ENCODE measurements at places on chromosomes 16 and 17. TPM values are rescaled to one million over a fixed set of nuclear protein-coding genes. Genes with fewer than 3 reads are reported as not detected.

GRCh38 chr17:57801044-57801711, 48.7 kb downstream of the MRPS23 start:
- DNase-seq: no peak

- DNase-seq: no peak
Measured at GRCh38 chr17:17151055-17151454, 55.1 kb downstream of the PLD6 start.

DNA sequence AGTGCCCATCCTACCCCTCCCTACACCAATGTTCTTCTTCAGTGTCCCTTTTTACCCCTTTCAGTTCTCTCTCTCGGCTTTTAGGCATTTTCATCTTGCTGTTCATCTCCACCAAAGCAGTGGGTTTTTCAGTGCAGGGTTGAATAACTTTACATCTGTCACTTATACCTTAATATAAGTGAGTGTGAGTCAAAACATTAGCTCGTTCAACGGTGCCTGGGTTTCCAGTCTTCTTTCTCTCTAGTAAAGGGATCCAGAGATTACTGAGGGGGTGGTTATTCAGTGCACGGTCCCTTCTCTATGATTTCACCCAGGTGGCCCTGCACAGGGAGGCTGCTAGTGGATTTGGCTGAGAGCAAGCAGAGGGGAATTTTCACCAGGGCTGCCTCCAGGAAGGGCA, 210.6 kb upstream of the CDH5 start:
- DNase-seq: no peak

GRCh38 chr16:56257666-56258342, 66.5 kb downstream of the GNAO1 start:
- no peak for DNase-seq

GRCh38 chr17:79806863-79807720, 10.2 kb upstream of the CBX8 start:
- no peak for DNase-seq

DNA sequence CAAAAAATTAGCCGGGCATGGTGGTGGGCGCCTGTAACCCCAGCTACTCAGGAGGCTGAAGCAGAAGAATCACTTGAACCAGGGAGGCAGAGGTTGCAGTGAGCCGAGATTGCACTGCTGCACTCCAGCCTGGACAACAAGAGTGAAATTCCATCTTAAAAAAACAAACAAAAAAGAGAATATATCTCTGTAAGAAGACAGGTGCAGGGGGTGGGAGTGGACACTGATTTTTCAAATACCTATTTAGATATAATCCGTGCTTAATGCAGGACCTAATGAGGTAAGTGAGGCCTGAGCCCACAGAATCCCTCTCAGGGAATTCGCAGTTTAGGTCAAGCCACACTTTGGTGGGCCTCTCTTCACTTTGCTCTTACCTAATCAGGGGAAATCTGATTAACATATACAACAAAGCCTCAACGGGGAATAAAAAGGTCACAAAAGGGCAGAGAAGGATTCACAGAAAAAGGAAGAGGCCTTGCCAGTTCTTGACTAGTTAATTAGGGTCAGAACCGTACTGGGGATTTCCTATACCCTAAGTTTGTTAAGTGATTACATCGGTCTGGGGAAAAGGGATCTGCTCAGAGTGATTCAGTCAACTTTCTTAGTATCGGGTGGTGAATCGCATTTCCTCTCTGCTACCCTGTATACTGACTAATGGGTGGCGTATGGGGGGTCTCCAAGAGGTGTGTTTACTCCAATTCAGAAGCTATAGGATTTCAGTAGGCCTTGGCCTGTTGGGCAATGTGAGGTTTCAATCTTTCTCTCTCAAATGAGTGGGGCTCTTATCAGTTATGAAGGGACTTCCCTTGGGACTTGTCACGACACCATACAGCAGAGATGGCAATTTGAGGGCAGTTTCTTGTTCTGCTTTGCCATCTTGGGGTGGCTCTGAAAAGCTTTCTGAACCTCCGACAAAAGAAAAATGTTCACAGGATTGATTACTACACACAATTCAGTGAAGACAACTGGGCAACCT, 1.9 kb upstream of the NFAT5 start:
- peak; percentile 46 for DNase-seq

- DNase-seq: no peak
Measured at GRCh38 chr17:69565447-69565846, 150.9 kb downstream of the MAP2K6 start.

DNA sequence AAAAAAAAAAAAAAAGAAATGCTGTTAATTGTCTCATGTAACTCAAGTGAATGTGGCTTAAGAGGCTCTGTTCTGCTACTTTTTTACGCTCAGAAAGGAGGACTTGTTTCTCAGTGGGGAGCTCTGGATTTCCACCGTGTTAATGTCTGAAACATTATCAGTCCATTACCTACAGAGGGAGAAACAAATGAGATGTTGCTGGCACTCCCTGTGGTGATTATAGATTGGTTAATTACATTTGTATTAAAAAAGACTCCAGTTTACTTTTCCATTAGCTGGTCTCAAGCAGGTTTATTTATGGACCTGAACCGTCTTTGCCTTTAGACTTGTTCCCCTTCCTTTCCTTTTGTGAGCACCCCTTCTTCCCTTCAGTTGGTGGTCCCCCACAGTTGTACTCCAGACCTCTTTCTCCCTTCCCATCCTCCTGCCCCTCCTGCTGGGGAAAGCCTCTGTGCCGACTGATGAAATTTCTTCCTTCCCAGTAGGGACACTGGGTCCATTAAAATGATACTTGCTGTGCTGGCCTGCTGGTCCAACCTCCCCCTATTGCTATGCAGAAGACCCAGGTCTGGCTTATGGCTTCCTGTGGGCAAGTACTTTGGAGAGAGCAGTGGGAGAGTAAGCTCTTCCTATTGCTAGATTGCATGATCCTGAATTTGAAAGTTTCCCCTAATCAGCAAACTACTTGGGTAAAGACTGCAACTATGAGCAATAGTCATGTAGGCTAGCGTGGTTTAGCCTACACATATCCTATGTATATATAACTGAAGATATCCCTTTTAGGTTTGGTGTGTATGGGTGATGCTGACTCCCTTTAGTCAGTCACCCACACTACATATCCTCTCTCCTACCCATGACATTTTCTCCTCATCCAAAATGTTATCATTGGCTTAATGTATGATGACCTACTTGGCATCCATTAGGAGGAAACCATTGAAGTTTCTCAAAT, 8.1 kb downstream of the CDC6 start:
- DNase-seq: no peak

DNA sequence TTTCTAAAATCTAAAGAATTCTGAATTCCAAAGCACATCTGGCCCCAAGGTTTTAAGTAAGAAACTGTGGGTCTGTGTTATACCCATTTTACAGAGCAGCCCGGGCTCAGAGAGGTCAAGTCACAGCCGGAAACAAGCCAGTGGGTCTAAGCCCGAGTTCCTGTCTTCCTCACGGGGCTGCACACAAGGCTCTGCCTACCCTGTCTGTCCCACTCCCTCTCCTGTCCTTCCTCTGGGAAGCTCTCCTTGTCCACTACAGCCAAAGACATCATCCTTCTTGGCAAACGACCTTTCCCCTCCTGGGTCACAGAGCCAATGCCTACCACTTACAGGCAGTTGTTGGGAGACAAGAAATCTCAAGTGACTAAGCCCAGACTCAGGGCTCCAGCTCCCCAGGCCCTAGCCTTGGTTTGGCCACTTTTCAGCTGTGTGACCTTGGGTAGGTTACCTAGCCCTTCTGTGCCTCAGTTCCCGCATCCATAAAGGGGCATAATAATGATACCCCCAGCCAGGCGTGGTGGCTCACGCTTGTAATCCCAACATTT, 55.6 kb upstream of the MAP3K14 start:
- DNase-seq: no peak

GRCh38 chr16:14172200-14172809, 101.2 kb downstream of the MRTFB start:
- no peak for DNase-seq

DNA sequence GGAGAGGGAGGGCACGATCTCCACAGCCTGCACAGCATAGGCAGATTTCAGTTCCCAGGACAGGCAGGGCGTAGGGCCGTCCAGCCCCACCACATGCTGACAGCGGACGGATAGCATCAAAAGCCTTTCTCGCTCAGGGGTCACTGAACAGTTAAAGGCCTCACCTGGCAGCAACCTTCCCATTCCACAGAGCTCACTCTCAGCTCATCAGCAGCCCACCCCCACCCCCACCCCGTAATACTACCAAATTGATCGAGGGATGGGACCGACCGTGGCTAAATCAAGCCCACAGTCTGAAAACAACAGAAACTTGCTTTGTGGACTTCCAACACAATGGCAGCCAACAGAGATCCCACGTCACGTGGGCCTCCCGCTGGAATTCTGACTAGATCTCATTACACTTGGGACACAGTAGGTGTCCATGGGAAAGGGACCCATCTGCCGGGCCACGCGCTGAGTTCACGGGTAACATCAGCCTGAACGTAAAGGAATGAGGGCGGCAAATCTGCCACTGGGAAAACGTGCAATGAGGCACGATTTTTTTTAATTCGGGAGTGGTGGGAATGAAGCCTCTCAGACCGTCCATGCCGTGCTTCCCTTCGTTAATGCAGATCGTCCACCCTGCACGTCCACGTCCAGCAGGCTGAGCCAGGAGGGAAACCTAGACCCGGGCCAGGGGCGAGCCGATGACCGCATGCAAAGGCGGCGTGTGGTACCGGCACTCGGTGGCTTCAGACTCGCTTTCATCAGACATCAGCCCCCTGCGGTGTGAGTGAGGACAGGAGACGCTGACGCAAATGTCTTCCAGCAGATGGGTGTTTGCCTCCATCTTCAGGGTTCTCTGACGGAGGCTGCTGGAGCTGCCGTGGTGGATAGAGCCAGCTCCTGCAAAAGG, 92.1 kb downstream of the TBC1D16 start:
- DNase-seq: no peak

GRCh38 chr17:42844761-42845555, 578 bp downstream of the AOC2 start:
- DNase-seq: no peak

PLCG2 gene
- total RNA-seq: 2.6 TPM

OTOA gene
- total RNA-seq: not detected

NPW gene
- 0.42 TPM for total RNA-seq

DPEP2 gene
- total RNA-seq: 14.2 TPM

Measured in activated CD4-positive, alpha-beta T cell treated with anti-CD3 and anti-CD28 coated beads, Interleukin-2, amount 10 ng/mL, durations not matched to agents 7 days and 5 days (primary cell).